Caco-2 (cell line): ENCODE measurements at places on chromosomes 16 and 17.
A peak's percentile ranks its signal among the peaks of the same experiment; 100 is the strongest.

GRCh38 chr17:17718251-17718650, 37.0 kb downstream of the RAI1 start:
- no peaks in the 10 kb centered on the region for H3K27me3 ChIP-seq
- peaks cover 2% of the 10 kb centered on the region for H3K36me3 ChIP-seq
- peaks cover 26% of the 10 kb centered on the region for H3K4me1 ChIP-seq
- no peak overlapping the region for H3K27ac ChIP-seq
- no peak for DNase-seq

- no peaks in the 10 kb centered on the region; the same call in none of the 2 replicates for H3K36me3 ChIP-seq
- no peak for DNase-seq
- H3K4me3 ChIP-seq, result no peak overlapping the region
- H3K4me1 ChIP-seq, result no peaks in the 10 kb centered on the region
- no peak overlapping the region for H3K27ac ChIP-seq
- no peaks in the 10 kb centered on the region for H3K27me3 ChIP-seq
Measured at GRCh38 chr17:8489841-8490240, 54.2 kb downstream of the NDEL1 start.

DNA sequence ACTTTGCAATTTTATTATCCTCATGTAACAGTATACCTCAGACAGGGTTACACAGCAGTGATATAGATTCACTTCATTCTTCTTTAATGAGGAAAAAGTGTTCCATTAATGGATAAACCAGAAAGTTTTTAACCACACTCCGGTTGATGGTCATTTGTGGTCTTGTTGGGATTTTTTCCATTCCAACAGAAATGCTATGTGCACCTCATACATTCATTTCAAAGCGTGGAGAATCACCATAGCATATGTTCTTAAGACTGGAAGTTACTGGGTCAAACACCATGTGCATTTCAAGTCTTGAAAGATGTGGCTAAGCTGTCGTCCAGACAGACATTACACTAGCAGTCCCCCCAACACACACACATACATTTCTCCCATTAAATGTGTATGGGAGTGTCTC, 245.8 kb upstream of the CDH5 start:
- no peaks in the 10 kb centered on the region for H3K36me3 ChIP-seq
- 0 out of 2 replicates have a peak, but pooled peaks cover 5% of the 10 kb centered on the region for H3K4me1 ChIP-seq
- H3K4me3 ChIP-seq, result no peak overlapping the region
- no peaks in the 10 kb centered on the region for H3K27me3 ChIP-seq
- no peak overlapping the region for H3K27ac ChIP-seq
- no peak for DNase-seq

- no peak overlapping the region for H3K4me3 ChIP-seq
- H3K36me3 ChIP-seq, result no peaks in the 10 kb centered on the region
- no peaks in the 10 kb centered on the region; the same call in 1 of the 2 replicates for H3K4me1 ChIP-seq
Measured at GRCh38 chr16:77213542-77214106, 14.4 kb downstream of the SYCE1L start.

DNA sequence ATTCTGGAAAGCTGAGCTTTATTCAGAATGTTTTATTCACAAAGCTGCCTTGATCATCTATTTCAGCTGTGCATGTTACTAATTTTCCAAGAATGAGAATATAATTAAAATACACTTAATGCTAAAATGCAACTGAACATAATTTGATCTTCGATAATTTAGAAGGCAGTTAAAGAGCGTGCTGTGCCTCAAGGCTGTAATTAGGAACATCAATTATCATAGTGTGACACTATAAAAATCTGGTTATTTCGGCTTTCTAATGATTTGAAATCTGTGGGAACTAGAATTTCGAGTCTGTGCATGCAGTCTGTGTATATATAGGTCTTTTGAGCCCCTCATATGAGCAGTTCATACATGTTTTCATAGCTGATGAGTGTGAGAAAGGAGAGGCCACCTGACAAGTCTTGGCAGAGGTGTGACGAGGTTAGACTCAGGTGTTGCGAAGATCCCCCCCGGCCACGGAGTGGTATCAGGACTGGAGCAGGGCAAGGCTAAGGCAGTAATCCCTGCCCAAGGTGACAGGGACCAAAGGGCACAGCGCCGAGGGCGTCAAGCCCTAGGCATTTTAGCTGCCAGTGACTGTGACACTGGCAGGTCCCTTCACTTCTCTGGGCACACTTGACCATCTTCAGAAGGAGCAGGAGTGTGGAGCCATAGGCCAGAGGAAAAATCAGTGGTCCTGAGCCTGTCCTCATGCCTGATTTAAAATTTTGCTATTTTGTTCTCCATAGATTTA, 328.5 kb downstream of the SNX29 start:
- no peak for DNase-seq
- H3K4me1 ChIP-seq, result no peaks in the 10 kb centered on the region
- H3K27me3 ChIP-seq, result no peaks in the 10 kb centered on the region
- H3K27ac ChIP-seq, result no peak overlapping the region
- H3K36me3 ChIP-seq, result no peaks in the 10 kb centered on the region

DNA sequence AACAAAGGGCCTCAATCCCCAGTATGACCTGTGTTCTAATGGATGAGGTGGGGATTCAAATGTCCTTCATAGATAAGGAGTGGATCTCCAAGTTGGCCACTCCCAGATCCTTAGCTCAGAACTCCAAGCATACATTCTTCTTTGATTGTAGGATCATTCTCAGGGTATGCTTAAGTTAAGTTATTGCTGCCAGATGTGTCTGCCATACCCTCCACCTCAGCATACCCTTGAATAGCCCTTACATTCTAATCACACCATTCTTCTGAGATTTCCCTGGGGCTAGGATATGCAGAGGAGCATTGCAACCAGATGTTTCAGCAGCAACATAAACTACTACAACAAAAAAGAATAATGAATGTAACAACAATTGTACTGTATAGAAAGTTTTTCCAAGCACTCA, 1.6 kb upstream of the KRTAP2-4 start:
- no peaks in the 10 kb centered on the region for H3K36me3 ChIP-seq
- DNase-seq, result no peak
- peaks cover 4% of the 10 kb centered on the region for H3K4me1 ChIP-seq
- no peak overlapping the region for H3K27ac ChIP-seq

- H3K27me3 ChIP-seq, result no peaks in the 10 kb centered on the region
- H3K4me1 ChIP-seq, result peaks cover 34% of the 10 kb centered on the region
- peak; percentile 75 for DNase-seq
- no peaks in the 10 kb centered on the region for H3K36me3 ChIP-seq
- peak overlapping the region; percentile 37 for H3K27ac ChIP-seq
Measured at GRCh38 chr17:17416007-17416399, 60.8 kb upstream of the MED9 start.

- H3K4me1 ChIP-seq, result no peaks in the 10 kb centered on the region; the same call in 1 of the 2 replicates
- no peaks in the 10 kb centered on the region for H3K36me3 ChIP-seq
- peak; percentile 73 for DNase-seq
- no peak overlapping the region for H3K4me3 ChIP-seq
- no peak overlapping the region for H3K27ac ChIP-seq
- no peaks in the 10 kb centered on the region for H3K27me3 ChIP-seq
Measured at GRCh38 chr16:76653390-76654026, 376.3 kb downstream of the CNTNAP4 start.

GRCh38 chr17:56098746-56099145, 54.5 kb upstream of the ANKFN1 start:
- no peaks in the 10 kb centered on the region for H3K27me3 ChIP-seq
- no peak overlapping the region for H3K27ac ChIP-seq
- no peaks in the 10 kb centered on the region for H3K36me3 ChIP-seq
- no peak overlapping the region for H3K4me3 ChIP-seq
- no peak for DNase-seq
